ENCODE measurements at places on chromosomes 13 and 19. TPM values are rescaled to one million over a fixed set of nuclear protein-coding genes. Genes with fewer than 3 reads are reported as not detected.

Gene GNA15
- 2.6 TPM for total RNA-seq

DNA sequence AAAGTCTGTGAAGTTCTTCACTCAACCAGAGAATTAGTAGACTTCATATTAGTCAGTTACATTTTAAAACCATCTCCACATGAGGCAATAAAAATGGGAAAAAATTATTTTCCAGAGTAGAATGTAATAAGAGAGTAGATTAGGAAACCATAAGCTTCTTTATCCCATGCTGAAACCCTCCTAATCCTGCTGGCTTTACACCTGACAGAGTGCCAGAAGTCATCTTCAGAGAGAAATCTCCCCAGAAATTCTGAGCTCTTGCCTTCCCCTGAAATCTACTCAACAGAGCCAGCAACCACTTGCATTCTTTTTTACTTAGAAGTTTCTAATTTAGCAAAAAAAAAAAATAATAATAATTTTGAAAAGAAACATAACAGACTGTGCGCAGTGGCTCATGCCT lies 279.9 kb downstream of the NHLRC3 start:
- DNase-seq = no peak
- no peak overlapping the region for H3K4me3 ChIP-seq
- no peaks in the 10 kb centered on the region for H3K36me3 ChIP-seq
- no peaks in the 10 kb centered on the region for H3K27me3 ChIP-seq
- H3K4me1 ChIP-seq = no peaks in the 10 kb centered on the region
- no peak overlapping the region for H3K27ac ChIP-seq

- H3K4me3 ChIP-seq = no peak overlapping the region
- H3K27me3 ChIP-seq = no peaks in the 10 kb centered on the region
- DNase-seq = no peak
- no peaks in the 10 kb centered on the region for H3K36me3 ChIP-seq
- H3K27ac ChIP-seq = no peak overlapping the region
These were observed 32.0 kb downstream of the LTBP4 start for GRCh38 chr19:40633207-40633606.

GRCh38 chr13:113445791-113446487 lies 7.3 kb downstream of the ADPRHL1 start:
- no peaks in the 10 kb centered on the region for H3K36me3 ChIP-seq
- H3K4me3 ChIP-seq = no peak overlapping the region
- H3K27ac ChIP-seq = no peak overlapping the region
- DNase-seq = no peak

- no peak for DNase-seq
- H3K27me3 ChIP-seq = no peaks in the 10 kb centered on the region
- H3K36me3 ChIP-seq = no peaks in the 10 kb centered on the region
- no peaks in the 10 kb centered on the region for H3K4me1 ChIP-seq
- H3K27ac ChIP-seq = no peak overlapping the region
- no peak overlapping the region for H3K4me3 ChIP-seq
These were observed 534.4 kb downstream of the IRS2 start for GRCh38 chr13:109251956-109252355.

Gene FCER2
- 1.6 TPM for total RNA-seq

Gene IL12RB1
- 19.6 TPM for total RNA-seq

Gene COL4A2
- not detected for total RNA-seq

Gene SMIM44
- not detected for total RNA-seq

GRCh38 chr19:14089662-14090508 lies 666 bp downstream of the SAMD1 start:
- H3K27me3 ChIP-seq = no peaks in the 10 kb centered on the region
- no peaks in the 10 kb centered on the region for H3K36me3 ChIP-seq
- peaks cover 14% of the 10 kb centered on the region for H3K4me1 ChIP-seq
- H3K27ac ChIP-seq = no peak overlapping the region
- peak; percentile 64 for DNase-seq

DNA sequence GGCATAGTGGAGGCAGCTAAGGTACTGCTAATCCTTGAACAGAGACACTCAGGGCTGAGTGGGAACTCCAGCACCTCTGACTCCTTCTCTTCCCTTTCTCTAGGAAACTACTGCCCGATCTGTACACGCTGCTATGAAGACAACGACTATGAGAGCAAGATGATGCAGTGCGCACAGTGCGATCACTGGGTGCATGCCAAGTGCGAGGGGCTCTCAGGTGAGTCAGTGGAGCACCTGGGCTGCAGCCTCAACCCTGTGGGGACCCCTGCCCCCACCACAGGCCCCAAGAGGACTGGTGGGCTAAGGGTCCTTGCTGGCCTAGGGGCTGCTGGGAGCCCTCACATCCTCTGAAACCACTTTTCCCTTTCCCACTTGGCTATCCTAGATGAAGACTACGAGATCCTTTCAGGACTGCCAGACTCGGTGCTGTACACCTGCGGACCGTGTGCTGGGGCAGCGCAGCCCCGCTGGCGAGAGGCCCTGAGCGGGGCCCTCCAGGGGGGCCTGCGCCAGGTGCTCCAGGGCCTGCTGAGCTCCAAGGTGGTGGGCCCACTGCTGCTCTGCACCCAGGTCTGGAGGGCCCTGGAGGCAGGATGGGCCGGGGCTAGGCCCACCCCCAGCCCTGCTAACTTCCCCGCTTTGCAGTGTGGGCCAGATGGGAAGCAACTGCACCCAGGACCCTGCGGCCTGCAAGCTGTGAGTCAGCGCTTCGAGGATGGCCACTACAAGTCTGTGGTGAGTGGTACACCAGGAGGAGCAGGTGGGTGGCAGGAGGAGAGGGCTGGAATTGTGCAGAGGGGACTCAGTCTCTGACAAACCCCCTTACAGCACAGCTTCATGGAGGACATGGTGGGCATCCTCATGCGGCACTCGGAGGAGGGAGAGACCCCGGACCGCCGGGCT lies 9.5 kb downstream of the KMT2B start:
- no peaks in the 10 kb centered on the region for H3K4me1 ChIP-seq
- no peak overlapping the region for H3K27ac ChIP-seq
- H3K36me3 ChIP-seq = peaks cover 87% of the 10 kb centered on the region
- no peaks in the 10 kb centered on the region for H3K27me3 ChIP-seq

Gene GRWD1
- total RNA-seq = 105 TPM

Gene RETN
- total RNA-seq = not detected

DNA sequence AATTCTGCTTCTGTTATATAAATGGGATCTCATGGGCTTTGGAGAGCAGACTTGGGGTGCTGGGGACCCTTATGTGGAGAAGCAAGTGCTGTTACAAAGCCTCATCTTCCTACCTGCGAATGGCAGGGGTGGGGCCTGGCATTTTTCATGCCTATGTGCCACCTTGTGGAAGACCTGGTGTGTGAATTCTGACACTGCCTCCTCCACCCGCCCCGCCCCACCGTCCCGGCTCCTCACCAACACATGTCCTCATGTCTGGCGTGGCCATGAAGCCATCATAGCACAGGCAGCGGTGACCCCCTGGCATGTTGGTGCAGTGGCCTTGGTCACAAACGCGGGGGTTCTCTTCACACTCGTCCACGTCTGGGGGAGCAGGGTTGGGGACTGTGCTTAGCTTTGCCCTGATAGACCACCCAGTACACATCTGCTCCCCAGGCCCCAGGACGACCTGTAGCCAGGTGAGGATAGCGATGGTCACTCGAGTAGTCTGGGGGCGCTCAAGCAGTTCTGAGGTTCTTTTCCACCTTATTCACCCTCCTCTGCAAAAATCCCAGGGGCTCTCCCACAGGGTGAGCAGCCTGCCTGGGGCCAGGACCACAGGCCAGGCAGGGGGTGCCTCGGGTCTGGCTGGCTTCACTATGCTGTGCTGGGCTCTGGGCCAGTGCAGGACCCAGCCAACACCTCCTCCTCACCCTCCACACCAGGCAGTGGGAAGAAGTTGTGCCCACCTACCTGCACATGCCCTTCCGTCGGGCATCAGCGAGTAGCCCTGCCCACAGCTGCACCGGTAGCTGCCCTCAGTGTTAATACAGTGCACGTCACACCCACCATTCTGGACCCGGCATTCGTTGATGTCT lies 32.7 kb downstream of the FBN3 start:
- no peaks in the 10 kb centered on the region for H3K36me3 ChIP-seq
- no peak for DNase-seq
- no peaks in the 10 kb centered on the region for H3K27me3 ChIP-seq
- no peak overlapping the region for H3K27ac ChIP-seq

Gene SWSAP1
- total RNA-seq = 2.1 TPM

DNA sequence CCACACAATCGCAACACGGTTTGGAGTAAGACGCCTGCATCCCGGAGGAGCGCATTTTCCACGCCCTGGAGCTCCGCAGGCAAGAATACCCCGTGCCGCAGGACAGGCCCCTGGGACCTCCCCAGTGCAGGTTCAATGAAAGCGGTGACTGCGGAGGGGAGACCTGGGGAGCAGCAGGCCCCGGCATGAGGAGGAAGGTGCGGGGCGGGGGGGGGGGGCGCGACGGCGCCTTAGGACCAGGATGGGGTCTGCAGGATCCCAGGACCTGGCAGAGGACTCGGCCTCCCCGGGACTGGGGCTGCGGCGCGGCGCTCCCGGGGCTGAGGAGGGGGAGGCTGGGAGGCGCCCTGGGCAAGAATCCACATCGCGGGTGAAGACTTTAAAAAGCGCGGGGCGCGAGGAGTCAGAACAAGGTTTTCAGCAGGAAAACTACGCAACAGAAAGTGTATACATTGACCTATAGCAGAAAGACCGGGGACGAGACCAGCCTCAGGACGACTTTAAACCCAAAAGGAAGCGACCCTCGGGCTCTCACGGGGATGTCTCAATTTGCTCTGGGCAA lies 432 bp downstream of the ZNF611 start:
- no peak for DNase-seq
- H3K4me3 ChIP-seq = peak overlapping the region; percentile 97
- no peaks in the 10 kb centered on the region for H3K27me3 ChIP-seq

Gene ZNF549
- 6.9 TPM for total RNA-seq

GRCh38 chr13:33913829-33914228 lies 95.9 kb downstream of the RFC3 start:
- no peak overlapping the region for H3K27ac ChIP-seq
- no peak for DNase-seq
- H3K36me3 ChIP-seq = no peaks in the 10 kb centered on the region
- H3K4me3 ChIP-seq = no peak overlapping the region
- H3K27me3 ChIP-seq = no peaks in the 10 kb centered on the region

Gene ATP8B3
- total RNA-seq = 0.97 TPM

DNA sequence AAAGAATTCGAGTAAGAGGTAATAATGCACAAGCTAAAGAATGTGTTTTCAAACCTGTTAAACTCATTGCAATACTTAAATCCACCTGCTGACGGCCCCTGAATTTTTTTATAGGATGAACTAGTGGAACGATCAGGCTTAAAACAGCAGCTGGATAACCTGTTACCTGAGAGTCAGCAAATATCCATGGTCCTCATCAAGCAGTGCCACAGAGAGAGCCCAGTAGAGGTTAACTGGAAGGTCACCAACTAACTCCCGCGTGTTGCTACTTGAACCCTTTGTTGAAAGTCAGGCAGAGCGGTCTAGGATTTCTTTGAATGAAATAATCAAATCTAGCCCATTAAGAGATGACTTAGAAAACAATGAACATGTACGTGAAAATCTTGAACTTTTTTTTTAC lies 47.6 kb upstream of the SPRY2 start:
- H3K4me1 ChIP-seq = no peaks in the 10 kb centered on the region
- no peak overlapping the region for H3K27ac ChIP-seq
- H3K27me3 ChIP-seq = no peaks in the 10 kb centered on the region
- H3K4me3 ChIP-seq = no peak overlapping the region
- no peak for DNase-seq

GRCh38 chr19:28881616-28882015 lies 331.3 kb downstream of the UQCRFS1 start:
- no peak for DNase-seq
- no peak overlapping the region for H3K27ac ChIP-seq
- no peak overlapping the region for H3K4me3 ChIP-seq
- no peaks in the 10 kb centered on the region for H3K36me3 ChIP-seq
- no peaks in the 10 kb centered on the region for H3K27me3 ChIP-seq

DNA sequence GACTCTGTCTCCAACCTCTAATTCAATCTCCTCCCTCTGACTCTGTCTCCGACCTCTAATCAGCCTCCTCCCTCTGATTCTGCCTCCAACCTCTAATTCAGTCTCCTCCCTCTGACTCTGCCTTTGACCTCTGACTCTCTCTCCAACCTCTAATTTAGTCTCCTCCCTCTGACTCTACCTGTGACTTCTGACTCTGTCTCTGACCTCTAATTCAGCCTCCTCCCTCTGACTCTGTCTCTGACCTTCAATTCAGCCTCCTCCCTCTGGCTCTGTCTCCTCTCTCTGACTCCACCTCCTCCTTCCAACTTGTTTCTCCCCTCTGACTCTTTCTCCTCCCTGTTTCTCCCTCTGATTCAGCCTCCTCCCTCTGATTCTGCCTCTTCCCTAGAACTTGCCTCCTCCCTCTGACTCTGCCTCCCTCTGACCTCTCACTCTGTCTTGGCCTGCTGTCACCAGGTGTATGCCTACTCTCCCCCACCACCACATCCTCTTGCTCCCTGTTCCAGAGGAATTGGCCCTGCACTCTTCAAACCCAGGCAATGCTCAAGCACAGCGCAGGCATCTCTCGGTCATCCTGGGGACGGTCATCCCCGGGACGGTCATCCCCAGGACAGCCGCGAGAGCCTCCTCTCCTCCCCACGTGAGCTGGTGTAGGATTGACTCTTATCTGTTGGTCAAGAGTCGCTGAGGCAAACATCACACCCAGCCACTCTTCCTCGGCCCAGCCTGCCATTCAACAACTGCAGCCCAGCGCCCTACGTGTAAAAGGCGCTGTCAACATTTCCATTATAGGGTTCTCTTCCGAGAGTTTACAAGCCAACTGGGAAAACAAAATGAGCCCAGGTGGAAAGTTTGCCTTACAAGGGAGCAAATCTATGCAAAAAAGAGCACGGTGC lies 60.2 kb downstream of the ZIC5 start:
- no peak overlapping the region for H3K4me3 ChIP-seq
- peaks cover 15% of the 10 kb centered on the region for H3K4me1 ChIP-seq
- H3K27me3 ChIP-seq = peaks cover 4% of the 10 kb centered on the region
- no peak for DNase-seq
- H3K36me3 ChIP-seq = no peaks in the 10 kb centered on the region
- no peak overlapping the region for H3K27ac ChIP-seq

GRCh38 chr19:3274942-3275582 lies 50.6 kb downstream of the CELF5 start:
- H3K27me3 ChIP-seq = peaks cover 1% of the 10 kb centered on the region
- DNase-seq = no peak
- peak overlapping the region; percentile 43 for H3K27ac ChIP-seq
- peaks cover 11% of the 10 kb centered on the region for H3K4me1 ChIP-seq

DNA sequence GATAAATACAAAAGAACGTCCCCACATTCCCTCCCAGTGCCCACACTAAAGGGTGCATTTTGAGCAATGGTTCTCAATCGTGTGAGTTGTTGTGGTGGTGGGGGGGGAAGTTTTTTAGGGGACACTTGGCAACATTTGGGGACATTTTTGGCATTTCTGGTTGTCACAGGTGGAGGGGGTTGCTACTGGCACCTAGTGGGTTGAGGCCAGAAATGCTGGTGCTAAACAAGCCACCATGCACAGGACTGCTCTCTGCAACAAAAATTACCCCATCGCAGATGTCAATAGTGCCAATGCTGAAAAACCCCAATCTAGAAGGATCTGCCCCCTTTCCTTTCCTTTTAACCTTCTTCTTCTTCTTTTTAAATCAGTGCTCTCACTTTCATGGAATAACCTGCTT lies 453.3 kb downstream of the TSHZ3 start:
- H3K4me1 ChIP-seq = no peaks in the 10 kb centered on the region
- DNase-seq = no peak
- H3K4me3 ChIP-seq = no peak overlapping the region
- no peaks in the 10 kb centered on the region for H3K36me3 ChIP-seq

Measured in CD8-positive, alpha-beta memory T cell (primary cell).